ENCODE measurements at places on chromosomes 1 and 21. TPM values are rescaled to one million over a fixed set of nuclear protein-coding genes. Genes with fewer than 3 reads are reported as not detected.

- DNase-seq, result no peak
Observed at GRCh38 chr1:44032170-44032790, 1.0 kb upstream of the SLC6A9 start.

DNA sequence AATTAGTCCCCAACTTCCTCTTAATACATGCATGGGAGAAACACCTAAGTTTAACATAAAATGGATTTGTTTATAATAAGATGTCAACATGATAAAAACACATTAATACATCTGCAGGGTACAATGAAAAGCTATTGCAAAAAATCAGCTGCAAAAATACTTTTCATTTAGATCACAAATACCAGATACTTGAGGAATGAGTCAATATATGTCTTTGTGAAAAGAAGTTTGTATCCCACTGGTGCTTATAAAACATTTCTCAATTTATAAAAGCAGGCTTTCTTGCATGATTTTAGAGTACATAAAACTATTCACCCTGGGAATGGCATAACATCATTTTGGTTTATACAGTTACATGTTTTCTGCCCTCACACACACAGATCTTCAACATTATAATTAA, 18.6 kb upstream of the PRKAA2 start:
- no peak for DNase-seq

Gene AKR7A3
- total RNA-seq, result 2.6 TPM

- no peak for DNase-seq
Observed at GRCh38 chr1:46638921-46639320, 22.3 kb upstream of the MOB3C start.

GRCh38 chr1:233032916-233033315, 82.5 kb downstream of the NTPCR start:
- DNase-seq, result no peak

Gene ANKRD65
- total RNA-seq, result 34.9 TPM

GRCh38 chr1:226201029-226201593, 14.6 kb upstream of the ACBD3 start:
- no peak for DNase-seq

DNA sequence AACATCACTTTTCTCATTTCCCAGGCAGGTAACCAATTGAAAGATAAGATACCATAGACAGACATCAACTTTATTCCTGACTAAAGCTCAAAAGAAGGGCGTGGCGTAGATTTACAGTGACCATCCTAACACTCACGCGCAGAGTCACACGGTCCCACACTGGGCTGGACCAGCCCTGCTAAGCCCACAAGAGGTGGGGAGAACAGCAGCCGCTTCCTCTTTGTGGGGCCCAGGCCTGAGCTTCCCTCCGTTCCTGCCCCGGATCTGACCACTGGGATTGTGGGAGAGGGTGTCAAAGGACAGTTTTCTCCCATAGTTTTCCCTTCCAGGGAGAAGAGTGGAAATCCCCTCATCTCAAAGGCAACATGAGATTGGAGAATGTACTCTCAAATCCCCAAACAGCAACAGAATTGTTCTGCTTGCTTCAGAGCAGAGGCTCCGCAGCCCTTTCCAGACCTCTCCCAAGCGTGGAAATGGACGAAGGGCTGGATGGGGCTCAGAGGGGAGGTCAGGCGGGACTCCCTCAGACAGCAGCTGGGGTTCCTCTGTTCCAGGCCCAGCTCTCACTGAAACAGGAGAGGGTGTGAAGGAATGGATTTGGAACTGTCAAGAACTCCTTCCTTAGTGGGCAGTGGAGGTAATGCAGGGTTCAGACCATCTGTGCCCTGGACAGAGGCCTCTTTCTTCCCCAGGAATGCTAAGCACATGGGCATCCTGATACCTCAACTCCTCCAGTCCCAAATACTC, 33.7 kb downstream of the L1TD1 start:
- no peak for DNase-seq

Gene GPR89A
- 14.5 TPM for total RNA-seq

DNA sequence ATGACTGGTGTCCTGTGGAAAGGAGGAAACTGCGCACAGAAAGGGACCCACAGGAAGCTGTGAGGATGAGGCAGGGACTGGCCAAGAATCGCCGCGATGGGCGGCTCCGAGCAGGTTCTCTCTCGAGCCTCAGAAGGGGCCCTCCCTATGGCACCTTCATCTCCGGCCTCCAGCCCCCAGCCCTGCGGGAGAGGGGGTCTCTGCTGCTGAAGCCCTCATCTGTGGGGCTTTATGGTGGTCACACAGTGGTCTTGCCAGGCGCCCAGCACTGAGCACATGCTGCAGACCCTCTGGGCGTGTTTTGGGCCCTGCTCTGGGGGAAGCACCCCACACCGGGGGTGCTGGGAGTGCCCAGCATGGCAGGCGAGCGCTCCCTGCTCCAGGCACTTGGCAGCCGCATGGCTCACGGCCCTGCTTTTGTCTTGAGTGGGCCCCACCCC, 86.6 kb upstream of the ACTRT2 start:
- no peak for DNase-seq

Gene ZFYVE9
- 29.0 TPM for total RNA-seq

DNA sequence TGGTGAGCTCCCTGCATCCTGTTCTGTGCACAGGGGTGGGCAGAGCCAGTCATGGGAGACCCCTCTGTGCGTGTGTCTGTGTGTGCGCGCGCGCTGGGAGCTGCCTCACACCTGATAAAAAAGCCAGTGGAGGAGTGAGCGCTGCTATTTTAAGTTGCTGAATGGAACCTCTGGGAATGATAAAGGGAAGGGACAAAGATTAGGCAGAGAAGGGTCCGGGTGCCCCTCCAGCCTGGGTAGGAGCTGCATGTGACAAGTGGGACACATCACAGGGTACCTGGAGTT, 847 bp downstream of the ADORA1 start:
- no peak for DNase-seq

Gene PIGV
- total RNA-seq, result 26.4 TPM

Gene TCP10L
- 17.8 TPM for total RNA-seq

Gene DUSP23
- total RNA-seq, result 79.3 TPM

DNA sequence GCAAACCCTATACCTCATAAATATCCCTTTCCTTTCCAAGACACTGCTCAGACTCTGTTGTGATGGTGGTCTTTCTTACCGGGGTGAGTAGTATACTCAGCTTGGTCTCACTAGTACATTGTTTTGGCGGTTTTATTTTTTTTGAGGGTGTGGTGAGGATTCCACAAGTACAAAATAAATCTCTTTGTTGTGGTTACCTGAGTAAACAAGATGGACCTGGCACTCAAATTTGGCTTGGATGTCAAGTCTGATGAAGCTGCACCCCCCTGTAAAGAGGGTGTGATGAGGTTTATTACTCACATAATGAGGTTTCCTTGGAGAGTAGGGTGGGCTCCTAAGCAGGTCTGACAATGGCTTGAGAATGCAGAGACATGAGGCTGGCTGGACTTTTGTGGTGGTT, 68.2 kb upstream of the KCNJ6 start:
- no peak for DNase-seq

DNA sequence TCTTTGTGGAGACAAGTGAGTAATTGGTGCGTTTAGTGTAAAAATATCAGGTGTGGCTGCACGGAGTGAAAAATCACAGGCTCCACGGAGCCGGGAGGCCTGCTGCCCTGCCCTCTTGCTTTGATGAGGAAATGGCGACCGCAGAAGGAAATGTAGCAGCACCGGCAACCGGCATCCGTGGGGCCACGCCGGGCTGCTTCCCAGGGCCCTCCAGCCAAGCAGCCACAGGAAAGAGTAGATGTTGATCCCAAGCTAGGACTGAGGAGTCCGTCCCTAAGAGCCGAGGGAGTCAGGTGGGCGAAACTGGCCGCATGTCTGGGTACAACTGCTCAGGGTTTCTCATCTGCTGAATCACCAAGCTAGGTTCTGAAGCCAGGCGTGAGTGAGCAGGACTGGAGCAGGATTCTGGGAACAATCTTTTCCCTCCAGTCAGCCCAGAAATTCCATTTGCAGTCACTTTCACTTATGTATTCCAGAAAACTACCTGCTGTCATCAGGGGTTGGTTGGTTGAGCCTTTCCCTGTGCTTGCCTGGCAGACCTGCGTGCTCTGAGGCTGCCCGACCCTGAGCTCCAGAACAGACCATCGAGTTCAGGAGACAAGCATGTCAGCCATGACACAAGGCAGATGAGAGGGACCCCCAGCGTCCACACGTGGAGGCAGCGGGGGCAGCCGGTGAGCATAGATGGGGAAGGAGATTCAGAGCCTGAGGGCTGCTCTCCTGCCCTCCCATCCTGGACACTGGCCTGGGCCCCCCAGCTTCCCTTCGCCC, 5.8 kb upstream of the ITGB2 start:
- DNase-seq, result no peak

Gene CD2
- total RNA-seq, result 1.3 TPM

Gene DYNLT5
- total RNA-seq, result not detected

Gene BARHL2
- total RNA-seq, result 1.9 TPM

DNA sequence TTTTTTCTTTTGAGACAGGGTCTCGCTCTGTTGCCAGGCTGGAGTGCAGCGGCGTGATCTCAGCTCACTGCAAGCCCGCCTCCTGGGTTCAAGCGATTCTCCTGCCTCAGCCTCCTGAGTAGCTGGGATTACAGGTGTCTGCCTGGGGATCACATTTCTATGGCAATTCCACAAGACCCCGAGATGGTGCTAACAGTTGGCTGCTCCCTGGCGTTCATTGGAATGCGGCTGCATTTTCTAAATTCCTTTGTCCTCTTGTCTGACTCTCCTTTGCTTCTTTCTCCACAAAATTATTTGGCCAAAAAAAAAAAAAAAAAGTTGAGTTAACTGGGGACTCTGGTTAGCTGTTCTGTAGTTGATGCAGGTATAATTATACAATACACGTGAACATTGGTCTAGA, 176.4 kb downstream of the ETS2 start:
- no peak for DNase-seq

DNA sequence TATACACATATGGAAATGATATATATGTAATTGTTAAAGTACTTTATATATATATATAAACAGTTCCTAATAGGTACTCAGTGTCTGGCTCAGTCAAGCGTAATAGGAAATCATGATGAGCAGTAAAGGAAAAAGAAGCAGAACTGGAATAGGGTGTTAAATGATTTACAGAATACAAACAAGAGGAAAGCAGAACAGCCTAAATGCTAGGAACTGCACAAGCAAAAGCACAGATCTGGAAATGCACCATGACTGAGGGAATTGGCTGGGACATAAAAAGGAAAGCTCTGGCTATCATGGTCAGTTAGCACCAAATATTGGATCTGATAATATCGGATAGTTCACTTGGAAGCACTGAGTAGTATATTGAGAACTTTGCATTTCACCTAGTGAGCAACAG, 51.8 kb downstream of the SLC44A5 start:
- no peak for DNase-seq

DNA sequence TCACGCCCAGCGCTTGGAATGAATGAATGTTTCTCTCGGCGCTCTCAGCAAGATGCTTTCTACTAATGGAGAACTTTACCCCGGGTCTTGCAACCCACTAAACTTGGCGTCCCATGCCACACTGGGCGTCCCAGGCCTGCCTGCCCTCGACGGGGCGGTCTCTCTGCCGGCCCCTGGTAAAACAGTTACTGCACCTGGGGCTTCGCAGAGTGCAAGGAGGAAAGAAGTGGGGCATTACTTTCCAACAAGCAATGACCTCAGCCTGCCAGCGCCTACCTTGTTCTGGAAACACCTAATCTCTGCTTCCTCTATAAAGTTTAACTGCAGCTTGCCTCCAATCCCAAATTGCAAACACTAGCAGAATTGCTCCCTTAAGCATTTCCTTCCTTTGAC, 27.8 kb upstream of the NFIA start:
- DNase-seq, result no peak

Gene TLCD4
- total RNA-seq, result 6.5 TPM

Gene AVPR1B
- total RNA-seq, result not detected

Gene LCE3E
- not detected for total RNA-seq

- no peak for DNase-seq
Observed at GRCh38 chr1:218384581-218384993, 39.5 kb downstream of the TGFB2 start.

DNA sequence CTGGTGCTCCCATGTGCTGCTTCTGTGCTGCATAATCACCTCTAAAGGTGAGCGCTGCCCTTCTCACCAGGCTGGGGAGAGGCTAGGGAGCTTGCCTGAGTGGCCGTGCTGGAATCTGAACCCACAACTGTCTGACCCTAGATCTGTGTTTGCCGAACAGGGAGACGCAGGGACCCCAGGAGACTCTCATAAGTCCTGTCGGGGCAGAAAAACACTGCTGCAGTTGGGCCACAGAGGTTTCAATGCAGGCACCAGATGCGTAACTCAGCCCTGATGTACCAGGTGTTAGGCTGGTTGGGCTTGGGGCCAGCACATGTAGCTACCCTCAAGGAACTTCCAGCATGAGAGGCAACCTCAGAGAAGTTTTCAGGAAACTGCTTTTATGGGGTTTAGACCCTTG, 49.5 kb upstream of the DMRTB1 start:
- no peak for DNase-seq

- DNase-seq, result no peak
Observed at GRCh38 chr1:33036051-33036525, 595 bp downstream of the AK2 start.

Gene OR2T11
- not detected for total RNA-seq

DNA sequence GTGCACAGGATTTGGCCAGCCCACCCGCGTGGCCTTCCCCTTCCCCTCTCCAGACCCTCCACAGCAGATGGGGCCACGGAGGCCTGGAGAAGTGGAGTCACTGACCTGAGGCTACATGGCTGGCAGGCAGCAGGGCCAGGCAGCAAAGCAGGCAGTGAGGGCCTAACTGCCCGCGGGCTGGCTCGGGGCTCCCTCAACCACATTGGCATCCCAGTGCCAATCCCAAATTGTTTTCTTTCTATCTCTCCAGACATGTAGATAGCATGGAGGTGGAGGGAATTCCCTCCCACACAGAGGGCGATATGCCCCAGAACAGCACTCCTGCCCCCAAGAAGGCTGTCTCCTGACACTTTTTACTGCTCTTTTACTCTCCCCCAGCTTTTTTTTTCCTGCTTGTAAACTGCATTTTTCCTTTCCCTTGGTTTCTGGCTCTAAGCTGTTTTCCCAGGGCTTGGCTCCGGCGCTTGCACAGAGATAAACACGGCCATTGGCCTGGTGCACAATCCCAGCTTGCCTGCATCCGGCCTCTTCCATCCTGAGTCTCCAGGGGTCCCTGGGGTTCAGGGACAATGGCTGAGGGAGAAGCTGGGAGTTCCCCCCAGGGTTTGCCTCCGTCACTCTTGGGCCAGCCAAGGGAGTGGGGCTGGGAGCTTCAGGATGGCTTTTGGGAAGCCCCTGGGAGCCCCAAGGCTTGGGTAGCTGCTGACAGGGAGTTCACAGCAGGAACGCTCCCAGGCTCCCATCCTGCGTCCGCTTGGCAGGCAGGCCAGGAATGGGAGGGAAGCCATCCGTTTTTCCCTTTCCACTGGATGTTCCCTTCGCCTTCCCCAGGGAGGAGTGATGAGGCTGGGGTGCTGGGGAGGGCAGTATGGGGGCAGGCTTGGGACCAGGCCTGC, 7.0 kb downstream of the EPHX1 start:
- DNase-seq, result no peak

Gene C1orf94
- not detected for total RNA-seq

DNA sequence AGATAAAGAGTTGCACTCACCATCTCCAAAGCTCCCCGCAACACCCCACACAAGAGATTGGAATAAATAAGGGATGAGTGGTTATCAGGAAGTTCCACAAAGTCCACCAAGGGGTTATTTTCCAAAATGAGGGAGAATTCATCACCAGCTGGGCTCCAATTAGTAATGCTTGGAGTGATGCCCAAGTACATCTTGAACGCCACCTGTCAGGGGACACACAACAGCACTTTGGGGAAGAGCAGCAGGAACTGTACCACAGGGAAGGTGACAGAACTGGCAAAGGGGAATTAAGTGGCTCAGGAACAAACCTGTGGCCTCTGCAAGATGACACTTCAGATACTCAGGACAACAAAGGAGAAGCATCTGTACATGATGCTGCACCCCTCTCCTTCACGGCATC, 11.5 kb downstream of the TRAPPC3 start:
- DNase-seq, result no peak

Gene CPLANE2
- total RNA-seq, result 12.9 TPM

- DNase-seq, result no peak
Observed at GRCh38 chr1:77951328-77951727, 27.5 kb downstream of the FUBP1 start.

Gene MTARC2
- total RNA-seq, result 22.2 TPM

All from prostate gland (tissue), 2 donors.